KG1 (cell line): ENCODE measurements at places on chromosomes 7 and 10.

- no peak for DNase-seq
Measured at GRCh38 chr10:26439406-26440087, 1.4 kb downstream of the APBB1IP start.

DNA sequence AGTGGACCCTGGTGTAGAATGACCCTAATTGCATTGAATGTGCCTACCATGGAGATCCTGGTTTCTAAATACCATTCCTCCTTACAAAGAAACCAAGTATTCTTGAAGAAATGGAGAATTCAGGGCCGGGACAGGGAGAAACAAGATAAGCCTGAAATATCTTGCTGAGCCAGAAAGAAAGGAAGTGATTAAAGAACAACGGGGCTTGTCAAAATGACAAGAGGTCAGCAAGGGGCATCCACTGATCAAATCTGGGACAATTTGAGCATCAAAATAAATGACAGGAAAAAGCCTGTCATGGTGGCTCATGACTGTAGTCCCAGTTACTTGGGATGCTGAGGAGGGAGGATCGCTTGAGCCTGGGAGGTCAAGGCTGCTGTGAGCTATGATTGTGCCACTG, 8.1 kb downstream of the ABHD11 start:
- no peak for DNase-seq

DNA sequence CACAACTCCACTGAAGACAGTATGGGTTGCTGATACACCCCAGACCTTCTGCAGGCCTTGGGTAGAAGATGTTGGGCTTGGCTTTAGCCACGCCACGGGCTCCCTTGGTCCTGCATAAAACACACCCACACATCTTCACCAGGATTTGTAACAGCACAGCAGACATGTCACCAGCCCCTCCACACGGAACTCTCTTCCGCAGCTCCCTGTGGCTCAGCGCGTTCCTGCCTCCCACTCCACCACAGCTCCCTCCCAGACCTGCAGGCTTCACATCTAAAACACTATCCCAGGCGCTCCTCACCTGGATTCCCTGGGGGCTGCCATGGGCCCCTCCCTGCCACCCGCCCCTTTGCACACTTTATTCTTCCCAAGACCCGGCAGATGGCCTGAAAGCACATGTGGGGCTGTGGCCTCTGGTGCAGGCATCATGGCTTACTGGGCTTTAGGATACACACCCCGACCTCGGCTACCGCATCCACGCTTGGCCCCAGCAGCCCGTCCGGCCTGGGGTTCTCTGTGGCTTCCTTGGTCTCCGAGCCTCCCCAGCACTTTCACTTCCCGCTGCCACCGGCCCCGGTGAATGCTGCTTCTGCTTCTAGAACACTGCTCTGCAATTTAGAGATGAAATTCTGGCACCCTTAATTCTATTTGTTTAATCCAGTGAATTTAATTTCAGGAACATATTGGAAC, 432.9 kb downstream of the DNAJB6 start:
- DNase-seq: no peak

- no peak for DNase-seq
Measured at GRCh38 chr7:47249361-47249760, 332.6 kb downstream of the TNS3 start.

GRCh38 chr10:88332503-88333247, 250.4 kb downstream of the RNLS start:
- no peak for DNase-seq

DNA sequence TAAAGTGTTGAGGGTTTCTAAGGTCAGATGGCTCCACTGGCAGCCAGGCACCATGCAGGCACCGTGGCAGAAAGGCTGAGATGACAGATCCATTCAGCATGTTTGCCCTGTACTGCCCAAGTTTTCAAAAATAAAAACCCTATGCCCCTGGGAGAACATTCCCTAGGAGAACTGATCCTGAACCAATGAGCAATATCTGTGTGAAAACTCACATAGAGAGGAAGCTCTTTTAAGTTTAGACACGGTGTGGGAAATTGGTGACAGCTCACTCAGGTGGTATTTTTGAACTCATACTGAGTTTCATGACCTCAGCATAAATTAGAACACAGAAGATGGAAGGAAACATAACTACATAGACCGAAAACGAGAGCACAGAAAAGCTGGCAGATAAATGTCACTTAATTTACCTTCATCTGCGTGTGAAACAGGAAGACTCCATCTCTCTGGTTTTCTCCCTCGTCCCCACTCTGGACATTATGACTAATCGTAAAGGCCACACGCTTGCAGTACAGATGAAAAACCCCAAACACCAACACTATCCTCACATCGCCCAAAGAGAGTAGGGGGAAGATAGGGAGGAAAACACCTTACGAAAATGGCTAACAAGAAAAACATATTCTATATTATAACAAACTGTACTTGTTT, 127.8 kb downstream of the ICA1 start:
- DNase-seq: no peak

- DNase-seq: no peak
Measured at GRCh38 chr7:100208911-100209408, 10.8 kb upstream of the PVRIG start.

- no peak for DNase-seq
Measured at GRCh38 chr10:58782876-58783851, 270.5 kb downstream of the BICC1 start.

- DNase-seq: no peak
Measured at GRCh38 chr7:144037414-144038035, 11.2 kb upstream of the OR2A5 start.

DNA sequence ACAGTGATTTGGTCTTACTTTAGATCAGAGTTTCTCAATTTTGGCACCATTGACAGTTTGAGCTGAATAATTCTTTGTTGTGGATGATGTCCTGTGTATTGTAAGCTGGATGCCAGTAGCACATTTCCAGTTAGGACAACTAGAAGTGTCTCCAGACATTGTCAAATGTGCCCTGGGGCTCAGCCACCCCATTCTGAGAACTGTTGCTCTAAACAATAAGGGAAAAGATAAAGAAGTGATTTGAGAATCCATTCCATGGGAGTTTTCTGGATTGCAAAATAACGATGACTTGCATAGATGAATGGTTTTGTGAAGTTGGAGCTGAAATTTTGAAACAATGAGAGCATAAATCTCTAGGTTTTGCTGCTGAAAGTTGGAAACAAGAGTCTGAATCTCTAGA, 44.6 kb downstream of the NUP205 start:
- no peak for DNase-seq

DNA sequence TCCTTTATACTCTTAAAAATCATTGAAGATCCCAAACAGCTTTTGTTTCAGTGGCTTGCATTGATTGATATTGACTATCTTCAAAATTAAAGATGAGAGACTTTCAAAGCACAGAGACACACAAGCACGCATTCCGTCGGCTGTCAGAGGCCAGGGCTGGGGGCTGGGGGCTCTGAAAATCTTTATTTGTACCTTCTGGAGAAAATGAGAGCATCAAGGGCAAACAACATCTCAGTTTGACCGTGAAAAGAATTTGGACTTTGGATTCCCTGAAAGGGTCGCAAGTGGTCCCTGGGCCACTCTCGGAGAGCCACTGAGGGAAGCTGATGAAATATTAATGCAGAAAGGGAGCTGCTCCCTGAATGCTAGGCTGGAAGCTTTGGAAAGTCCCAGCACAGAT, 96.4 kb downstream of the CHST15 start:
- no peak for DNase-seq

GRCh38 chr7:51013861-51014511, 231.3 kb upstream of the GRB10 start:
- DNase-seq: no peak

DNA sequence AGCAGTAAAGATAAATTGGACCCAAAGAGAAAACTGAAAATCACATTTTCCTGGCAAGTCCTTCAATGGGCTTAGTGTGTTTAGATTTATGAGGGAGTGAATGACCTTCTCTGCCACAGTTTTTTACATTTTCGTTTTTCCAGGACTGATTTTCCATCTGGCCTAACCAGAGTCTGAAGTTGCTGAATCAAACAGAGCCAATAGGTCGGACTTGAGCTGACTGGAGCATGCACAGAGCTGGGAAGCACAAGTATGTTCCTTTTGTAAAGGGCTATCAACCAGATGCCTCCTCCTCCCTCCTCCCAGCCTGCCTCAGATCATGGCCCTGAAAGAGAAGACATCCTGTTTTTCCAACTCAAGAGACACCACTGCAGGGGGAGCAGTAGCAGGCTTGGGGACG, 126.0 kb upstream of the ANKRD1 start:
- DNase-seq: no peak

GRCh38 chr7:106462914-106463482, 178.2 kb upstream of the NAMPT start:
- no peak for DNase-seq

GRCh38 chr10:101781984-101782810, 1.0 kb downstream of the NPM3 start:
- DNase-seq: no peak

- DNase-seq: no peak
Measured at GRCh38 chr10:110413049-110413783, 84.5 kb upstream of the DUSP5 start.

- no peak for DNase-seq
Measured at GRCh38 chr10:116270126-116270770, 2.8 kb downstream of the GFRA1 start.

GRCh38 chr7:30596014-30596641, 1.4 kb downstream of the GARS1 start:
- DNase-seq: no peak

DNA sequence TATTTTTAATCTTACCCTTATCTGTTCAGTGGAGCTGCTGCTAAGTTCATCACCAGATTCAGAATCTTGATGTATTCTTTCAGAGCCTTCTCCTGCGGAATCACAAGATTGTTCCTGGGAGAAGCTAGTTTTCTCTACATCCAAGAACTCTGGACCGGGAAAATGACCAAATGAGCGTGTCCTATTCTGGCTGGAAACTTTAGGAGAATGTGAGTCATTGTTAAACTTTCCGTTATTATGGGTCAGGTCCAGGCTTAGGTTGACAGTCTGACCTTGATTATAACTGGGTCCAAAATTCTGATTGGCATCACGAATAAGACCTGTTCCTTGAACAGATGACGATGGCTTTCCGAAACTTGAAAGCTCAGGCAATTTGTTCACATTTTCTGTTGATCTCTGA, 20.5 kb downstream of the ARHGAP12 start:
- DNase-seq: no peak

DNA sequence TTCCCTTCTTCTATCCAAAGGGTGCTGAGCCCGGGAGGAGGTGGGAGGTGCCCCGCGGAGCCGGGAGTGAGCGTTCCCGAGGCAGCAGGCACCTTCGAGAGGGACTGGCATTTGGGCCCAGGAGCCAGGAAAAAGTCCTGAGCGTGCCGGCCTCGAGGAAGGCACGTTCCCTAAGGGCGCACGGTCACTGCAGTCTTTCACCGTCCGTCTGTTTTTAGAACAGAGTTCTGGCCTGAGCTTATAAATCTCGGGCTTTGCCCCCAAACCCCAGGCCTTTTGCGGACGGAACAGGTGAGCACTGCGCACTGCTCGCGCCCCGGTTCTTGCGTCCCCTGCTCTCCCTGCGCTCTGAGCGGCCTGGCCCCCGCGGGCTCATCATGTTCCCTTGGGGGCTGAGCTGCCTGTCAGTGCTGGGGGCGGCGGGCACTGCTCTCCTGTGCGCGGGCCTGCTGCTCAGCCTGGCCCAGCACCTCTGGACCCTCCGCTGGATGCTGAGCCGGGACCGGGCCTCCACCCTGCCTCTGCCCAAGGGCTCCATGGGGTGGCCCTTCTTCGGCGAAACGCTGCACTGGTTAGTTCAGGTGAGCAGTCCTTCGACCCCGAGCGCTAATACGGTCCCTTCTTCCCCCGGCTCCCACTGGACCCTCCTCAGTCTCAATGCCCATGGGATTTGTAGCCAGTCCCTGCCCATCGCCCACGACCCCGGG, 442 bp downstream of the CYP26C1 start:
- no peak for DNase-seq

DNA sequence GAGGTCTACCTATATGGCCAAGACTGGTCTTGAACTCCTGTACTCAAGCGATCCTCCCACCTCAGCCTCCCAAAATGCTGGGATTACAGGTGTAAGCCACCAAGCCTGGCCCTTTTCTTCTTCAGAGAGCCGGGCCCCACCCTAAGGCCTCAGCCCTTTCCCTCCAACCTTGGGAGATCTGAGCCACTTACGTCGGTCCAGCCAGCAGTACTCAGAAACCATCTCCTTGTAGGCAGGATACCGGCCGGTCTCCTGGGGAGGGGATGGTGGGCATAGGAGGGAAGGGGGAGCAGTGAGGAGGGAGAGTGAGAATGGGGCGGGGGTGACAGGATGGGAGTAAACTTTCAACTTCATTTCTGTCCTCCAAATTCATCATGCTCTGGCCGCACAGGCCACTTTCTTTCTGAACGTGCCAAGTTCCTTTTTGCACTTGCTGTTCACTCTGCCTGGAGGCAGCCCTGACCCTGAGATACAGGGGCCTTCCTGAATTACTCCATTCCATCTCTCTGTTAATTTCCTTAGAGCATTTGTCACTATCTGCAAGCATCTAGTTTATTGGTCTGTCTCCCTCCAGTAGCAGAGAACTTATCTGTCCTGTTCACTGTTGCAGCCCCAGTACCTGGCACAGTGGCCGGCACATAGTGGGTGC, 10.4 kb downstream of the PDZD7 start:
- no peak for DNase-seq

- DNase-seq: no peak
Measured at GRCh38 chr7:32522746-32523530, 27.6 kb downstream of the AVL9 start.

DNA sequence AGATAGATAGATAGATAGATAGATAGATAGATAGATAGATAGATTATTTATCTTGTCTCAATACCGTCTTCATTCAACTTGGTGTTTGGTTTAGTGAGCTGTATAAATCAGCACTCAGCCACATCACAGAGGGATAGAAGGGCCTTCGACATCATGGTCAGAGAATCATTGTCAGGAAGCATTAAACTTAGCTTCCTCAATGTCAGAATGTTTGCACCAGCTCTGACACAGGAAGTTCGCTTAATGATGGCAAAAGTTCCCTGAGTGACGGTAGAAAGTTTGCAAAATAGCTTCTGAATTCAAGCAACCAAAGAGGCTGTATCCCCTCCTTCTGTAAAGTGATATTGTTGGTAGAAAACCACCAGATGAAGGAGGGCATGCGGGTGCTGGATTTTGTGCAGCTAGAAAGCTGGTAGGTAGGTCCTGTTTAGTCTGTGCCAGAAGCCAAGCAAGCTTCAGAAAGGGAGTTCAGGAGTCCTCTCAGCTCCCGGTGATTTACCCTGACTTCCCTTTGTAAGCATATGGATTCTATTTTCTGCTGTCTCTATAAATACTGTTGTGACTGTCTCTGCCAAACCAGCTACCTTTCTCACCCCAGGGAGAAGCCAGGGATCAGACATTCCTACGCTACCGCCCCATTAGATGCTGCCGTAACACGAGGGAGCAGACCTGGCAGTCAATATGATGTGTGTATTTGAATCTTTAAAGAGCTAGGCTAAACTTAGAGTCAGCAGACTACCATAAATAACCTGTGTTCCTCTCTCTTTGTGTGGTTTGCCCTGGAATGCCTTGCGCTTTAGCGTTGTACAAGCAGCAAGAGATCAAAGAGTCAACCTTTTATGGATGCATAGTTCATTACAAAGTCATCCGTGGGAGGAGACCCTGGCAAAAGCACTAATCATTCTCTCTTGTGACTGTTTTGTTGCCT, 200.5 kb upstream of the KIAA1217 start:
- no peak for DNase-seq

GRCh38 chr10:123571978-123572377, 94.2 kb upstream of the GPR26 start:
- no peak for DNase-seq
